ENCODE measurements at places on chromosomes 5 and 9.

DNA sequence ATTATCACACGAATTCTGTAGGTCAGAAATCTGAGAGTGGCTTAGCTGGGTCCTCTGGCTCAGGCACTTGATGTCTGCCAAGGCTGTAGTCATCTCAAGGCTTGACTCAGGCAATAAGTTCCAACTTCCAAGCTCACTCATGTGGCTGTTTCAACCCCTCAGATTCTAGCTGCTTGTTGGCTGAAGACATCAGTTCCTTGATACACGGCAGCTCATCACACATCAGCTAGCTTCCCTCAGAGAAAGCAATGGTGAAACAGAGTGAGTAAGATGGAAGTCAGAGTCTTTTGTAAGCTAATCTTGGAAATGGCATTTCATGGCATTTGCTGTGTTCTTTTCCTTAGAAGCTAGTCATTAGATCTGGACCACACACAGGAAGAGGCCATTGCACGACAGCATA, 204.2 kb upstream of the PTGER4 start:
- no peak for DNase-seq

DNA sequence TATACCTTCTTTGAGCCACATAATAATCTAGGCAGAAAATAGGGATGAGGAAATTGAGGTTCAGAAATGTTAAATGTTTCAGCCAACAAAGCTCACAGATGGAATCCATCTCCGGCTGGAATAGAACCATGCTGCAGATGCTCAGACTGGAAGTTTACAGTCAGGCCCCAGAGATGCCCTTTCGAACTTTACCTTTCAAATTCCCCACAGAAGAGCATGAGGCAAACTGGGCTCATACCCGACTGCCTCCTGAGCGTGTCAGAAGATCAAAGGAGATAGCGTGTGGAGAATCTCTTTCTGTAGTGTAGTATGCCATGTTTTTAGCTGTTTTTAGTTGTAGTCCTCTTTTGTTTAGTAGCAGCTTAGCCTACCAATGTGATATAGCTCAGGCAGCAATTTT, 72.0 kb upstream of the DAP start:
- DNase-seq, result peak; percentile 45

DNA sequence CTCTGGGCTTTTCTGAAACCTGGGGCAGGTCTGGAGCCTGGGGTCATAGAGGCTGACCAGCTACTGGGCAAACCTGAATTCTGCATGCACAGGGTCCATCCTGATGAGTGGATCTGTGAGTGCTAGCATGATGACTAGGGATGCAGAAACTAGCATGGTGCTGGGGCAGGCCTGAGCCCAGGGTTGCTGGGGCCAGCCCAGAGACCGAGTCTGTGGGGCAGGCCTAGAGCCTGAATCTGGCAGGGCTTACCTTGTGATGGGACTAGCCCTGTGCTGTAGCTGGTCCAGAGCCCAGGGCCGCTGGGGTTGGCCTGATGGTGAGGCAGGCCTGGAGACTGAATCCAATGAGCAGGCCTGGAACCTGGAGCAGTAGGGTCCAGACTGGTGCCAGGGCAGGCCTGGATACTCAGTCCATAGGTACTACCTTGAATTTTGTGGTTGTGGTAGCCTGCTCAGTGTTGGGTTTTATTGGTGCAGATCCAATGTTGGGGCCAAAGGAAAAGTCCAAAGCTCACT, 313.5 kb downstream of the TLR4 start:
- no peak for DNase-seq

DNA sequence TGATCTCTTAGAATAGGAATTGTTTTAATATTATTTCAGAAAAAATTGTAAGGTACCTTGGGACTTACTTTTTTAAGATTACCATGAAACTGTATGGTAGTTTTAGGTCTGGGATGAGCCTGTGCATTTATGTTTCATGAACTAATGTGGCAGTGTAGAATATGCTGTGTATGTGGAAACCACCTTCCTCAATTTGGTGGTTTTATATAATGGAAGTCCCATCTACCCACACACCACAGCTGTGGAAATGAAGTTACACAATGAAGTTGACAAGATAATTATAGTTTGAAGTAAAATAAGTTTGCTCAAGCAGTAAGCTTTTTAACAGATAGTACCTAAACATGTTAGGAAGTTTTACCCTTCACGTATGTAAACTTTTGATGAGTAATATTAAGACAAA, 24.4 kb downstream of the WDR36 start:
- no peak for DNase-seq

- DNase-seq, result no peak
Measured at GRCh38 chr9:135345775-135346433, 133.7 kb upstream of the PPP1R26 start.

DNA sequence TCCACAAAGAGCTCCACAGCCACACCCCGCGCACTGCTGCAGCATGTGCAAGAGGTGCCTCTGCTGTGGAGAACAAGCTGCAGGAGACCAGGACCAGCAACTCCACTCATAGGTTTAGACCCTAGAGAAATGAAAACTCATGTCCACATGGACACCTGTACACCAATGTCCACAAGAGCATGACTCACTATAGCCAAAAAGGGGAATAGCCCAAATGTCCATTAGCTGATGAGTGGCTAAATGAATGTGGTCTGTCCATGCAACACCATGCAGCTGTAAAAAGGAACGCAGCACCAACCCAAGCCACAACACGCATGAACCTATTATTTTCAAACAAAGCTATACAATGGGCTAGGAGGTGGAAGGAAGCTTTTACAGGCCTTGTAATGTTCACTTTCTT, 18.1 kb downstream of the DYNC2I2 start:
- DNase-seq, result no peak

GRCh38 chr5:78190402-78190801, 104.1 kb downstream of the AP3B1 start:
- DNase-seq, result no peak

- DNase-seq, result no peak
Measured at GRCh38 chr9:89097219-89097618, 81.4 kb downstream of the SHC3 start.

DNA sequence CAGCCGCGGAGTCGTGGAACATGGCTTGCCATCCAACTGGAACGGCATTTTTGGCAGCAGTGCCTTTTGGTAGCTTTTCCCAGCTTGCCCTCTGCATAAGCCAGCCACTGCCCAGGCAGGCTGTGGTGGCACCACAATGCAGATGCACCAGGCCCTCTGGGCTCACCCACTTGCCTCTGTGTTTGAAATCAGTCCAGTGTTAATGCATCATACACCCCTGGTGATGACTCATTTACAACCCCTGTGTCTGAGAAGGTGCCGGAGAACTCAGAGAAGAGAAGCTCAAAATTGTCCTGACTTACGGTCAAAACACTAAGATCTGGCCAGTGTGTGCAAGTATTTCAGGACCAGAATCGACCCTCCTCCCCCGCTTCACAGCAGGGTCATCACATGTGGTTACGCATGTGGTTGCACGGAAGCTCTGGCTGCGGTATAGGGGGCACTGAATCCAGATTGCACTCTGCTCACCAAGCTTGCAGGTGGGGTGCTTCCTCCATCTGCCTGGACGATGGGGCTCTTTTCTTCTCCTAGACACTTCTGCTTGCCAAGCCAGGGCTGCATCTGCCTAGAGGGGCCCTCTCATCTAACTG, 66.5 kb upstream of the SMIM15 start:
- no peak for DNase-seq

- no peak for DNase-seq
Measured at GRCh38 chr9:107674721-107675277, 185.2 kb upstream of the KLF4 start.

DNA sequence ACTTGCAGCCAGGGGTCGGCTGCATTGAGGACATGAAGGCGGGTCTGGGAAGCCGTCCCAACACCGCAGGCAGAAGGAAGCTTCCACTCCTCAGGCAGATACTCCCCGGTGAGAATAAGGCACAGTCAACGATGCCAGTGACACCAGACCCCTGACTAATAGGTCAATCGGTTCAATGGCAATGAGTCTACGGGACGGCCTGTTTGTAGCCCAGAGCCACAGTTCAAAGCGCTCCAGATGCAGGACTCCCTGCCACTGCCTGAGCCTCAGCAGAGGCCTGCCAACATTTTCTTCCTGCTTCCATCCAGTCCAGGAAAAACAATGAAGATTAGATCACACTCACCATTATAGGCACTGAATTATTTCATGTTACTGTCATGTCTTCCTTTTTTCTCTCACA, 84.5 kb upstream of the SIMC1 start:
- DNase-seq, result no peak

- DNase-seq, result no peak
Measured at GRCh38 chr5:961711-962240, 46.8 kb upstream of the NKD2 start.

DNA sequence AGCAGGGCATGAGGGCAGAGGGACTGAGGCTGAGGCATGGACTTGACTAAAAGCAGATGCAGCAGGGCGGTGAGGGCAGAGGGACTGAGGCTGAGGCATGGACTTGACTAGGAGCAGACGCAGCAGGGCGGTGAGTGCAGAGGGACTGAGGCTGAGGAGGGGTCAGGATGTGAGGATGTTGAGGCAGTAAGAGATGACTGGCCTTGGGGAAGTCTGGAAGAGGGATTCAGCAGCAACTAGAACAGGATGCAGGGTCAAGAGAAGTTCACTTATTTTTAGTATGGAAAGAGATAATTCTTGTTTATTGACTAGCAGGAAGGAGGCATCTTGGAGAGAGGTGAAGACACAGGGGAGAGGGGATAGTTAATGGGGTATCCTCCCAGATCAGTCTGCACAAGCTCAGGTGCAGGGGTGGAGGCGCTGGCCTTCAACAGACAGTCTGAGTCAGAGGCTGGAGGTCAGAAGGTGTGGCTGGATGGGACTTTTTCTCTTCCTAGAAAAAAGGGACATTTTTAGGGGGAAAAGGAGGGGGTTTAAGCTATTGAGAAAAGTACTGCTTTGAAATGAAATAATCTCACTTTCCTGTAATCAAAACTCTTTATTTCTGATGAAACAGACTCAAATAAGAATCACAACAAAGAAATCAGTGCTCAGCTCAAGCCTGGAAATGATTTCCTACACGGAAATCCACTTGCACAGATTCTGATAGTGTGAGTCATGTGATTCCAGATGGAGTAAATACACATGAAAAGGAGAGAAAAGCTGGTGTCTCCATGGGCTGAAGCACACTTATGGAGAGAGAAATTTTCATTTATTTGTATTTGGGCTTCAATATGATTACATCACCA, 130.9 kb downstream of the PALM2AKAP2 start:
- peak; percentile 63 for DNase-seq

GRCh38 chr9:131402738-131403492, 9.0 kb downstream of the PRRC2B start:
- DNase-seq, result peak; percentile 46

- no peak for DNase-seq
Measured at GRCh38 chr5:83577036-83577636, 105.6 kb downstream of the VCAN start.

GRCh38 chr5:169956756-169957155, 23.5 kb downstream of the INSYN2B start:
- no peak for DNase-seq

DNA sequence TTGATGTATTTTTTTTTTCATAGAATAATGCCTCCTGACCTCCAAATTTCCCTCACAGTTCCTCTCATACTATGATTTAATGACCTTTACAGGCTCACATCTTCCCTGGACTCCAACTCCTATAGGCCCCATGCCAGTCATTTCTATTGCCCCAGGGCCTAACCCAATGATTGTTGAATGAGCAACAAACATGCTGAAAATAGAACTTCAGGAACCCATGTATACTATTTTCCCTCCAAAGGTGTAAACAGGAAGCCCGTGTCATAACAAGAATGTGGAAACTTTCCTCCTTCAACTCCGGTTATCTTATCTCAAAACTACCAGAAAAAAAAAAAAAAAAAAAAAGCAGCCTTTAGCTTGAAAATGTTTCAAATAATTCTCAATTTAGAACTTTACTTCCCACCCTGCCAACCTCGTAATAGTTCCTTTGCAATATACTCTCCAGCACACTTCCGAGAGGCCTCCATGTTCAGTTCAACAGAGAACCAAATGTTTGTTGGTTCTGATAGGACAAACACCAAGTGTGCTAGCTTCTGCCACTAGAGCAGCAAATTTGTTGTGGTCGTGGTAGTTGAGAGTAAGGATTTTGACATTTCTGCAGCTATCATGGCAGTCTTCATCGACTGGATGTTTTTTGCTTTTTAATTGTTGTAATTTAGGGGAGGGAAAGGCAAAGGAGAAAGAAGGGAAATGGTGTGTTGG, 25.8 kb downstream of the TRPM6 start:
- no peak for DNase-seq
